CD4-positive, alpha-beta memory T cell (primary cell): ENCODE measurements at places on chromosomes 3 and 15. TPM values are rescaled to one million over a fixed set of nuclear protein-coding genes. Genes with fewer than 3 reads are reported as not detected.

- H3K36me3 ChIP-seq = no peaks in the 10 kb centered on the region
- H3K4me3 ChIP-seq = no peak overlapping the region
- H3K4me1 ChIP-seq = no peaks in the 10 kb centered on the region
- no peaks in the 10 kb centered on the region for H3K27me3 ChIP-seq
- H3K27ac ChIP-seq = no peak overlapping the region
- DNase-seq = no peak
Measured at GRCh38 chr3:14265246-14265962, 86.8 kb downstream of the LSM3 start.

- H3K36me3 ChIP-seq = no peaks in the 10 kb centered on the region
- no peaks in the 10 kb centered on the region for H3K4me1 ChIP-seq
- H3K27me3 ChIP-seq = no peaks in the 10 kb centered on the region
- H3K27ac ChIP-seq = no peak overlapping the region
- no peak for DNase-seq
- no peak overlapping the region for H3K4me3 ChIP-seq
Measured at GRCh38 chr3:36707623-36708409, 56.5 kb downstream of the DCLK3 start.

- no peak for DNase-seq
- H3K27me3 ChIP-seq = no peaks in the 10 kb centered on the region
- no peaks in the 10 kb centered on the region for H3K4me1 ChIP-seq
- H3K36me3 ChIP-seq = no peaks in the 10 kb centered on the region
- no peak overlapping the region for H3K4me3 ChIP-seq
Measured at GRCh38 chr3:179672918-179673317, 20.1 kb downstream of the USP13 start.

DNA sequence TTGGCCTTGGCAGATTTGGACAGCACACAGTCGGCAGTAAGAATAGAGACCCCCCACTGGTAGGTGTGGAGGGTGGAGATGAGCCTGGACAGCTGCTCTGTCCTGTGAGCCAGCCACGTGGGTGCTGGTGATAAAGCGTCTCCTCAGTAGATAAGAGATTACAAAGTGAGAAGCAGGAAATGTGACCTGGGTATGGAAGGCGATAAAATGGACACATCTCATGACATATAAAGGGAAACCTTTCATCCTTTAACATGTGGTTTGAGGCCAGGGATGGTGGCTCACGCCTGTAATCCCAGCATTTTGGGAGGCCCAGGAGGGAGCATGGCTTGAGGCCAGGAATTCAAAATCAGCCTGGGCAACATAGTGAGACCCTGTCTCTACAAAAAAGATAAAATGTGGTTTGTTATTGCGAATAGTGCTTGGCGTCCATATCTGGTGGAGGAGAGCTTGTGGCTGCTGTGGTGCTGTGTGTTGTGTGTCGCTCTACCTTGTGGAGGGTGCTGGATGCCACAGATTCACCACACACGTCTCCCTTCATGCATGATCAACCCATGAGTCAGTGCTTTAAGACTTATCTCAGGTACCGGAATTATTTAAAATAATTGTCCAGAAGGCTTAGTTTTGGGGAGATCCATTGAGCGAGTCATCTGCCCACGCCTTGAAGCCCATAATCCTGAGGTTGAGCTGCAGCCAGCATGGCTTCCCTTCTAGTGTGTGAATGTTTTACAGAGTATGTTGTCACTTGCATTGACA is 157.0 kb downstream of the GABRG3 start:
- no peak overlapping the region for H3K4me3 ChIP-seq
- no peak overlapping the region for H3K27ac ChIP-seq
- no peaks in the 10 kb centered on the region for H3K27me3 ChIP-seq

Gene ATP13A4
- total RNA-seq = 2.3 TPM

DNA sequence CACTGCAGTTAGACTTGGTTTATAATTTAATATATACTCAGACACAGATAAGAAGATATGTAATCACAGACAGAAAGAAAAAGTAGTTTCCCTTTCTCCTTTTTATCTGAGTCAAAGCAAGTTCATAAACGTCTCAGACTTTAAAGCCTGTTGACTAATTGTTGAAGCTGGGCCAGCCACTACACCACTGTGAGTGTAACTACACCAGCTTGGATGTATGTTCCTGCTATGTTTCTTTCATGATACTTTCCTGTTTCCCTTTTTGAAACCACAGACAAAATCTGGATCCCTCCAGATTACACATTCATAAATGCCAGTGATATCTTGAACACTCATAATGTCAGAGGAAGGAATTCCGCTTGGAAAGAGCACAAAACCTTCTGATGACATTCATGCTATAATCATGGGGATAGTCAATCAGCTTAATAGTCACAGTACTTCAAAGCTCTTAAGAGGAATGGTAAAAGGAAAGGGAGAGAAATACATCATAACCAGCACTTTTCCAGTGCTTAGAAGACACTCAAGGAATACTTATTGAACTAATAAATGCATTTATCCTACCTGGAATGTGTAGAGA is 32.0 kb downstream of the KCNMB2 start:
- H3K36me3 ChIP-seq = no peaks in the 10 kb centered on the region
- no peak overlapping the region for H3K4me3 ChIP-seq
- DNase-seq = no peak
- H3K4me1 ChIP-seq = no peaks in the 10 kb centered on the region
- H3K27ac ChIP-seq = no peak overlapping the region

DNA sequence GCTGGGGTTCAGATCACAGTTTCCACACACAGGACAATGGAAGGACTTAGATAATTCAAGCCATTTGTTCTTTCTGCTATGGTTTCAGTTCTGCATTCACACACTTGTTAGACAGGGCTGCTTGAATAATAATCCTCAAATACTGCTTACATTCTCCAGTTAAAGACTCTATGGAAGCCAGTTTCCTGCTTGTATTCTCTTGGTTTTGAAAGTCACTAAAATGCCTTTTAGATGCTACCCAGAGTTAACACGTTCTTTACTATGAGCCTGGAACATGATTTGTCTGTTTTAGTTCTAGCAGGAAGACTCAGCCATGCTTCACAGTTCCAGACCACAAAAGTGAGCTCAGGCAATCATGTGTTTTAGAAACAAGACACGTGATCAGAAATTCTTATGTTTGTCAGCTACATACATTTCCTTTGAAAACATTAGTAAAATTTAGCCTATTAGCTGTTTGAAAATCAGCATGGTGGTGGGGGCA is 152.4 kb downstream of the LEKR1 start:
- H3K36me3 ChIP-seq = no peaks in the 10 kb centered on the region
- peaks cover 3% of the 10 kb centered on the region for H3K4me1 ChIP-seq
- no peaks in the 10 kb centered on the region for H3K27me3 ChIP-seq
- no peak overlapping the region for H3K4me3 ChIP-seq
- DNase-seq = no peak

Gene STIMATE
- 58.6 TPM for total RNA-seq

DNA sequence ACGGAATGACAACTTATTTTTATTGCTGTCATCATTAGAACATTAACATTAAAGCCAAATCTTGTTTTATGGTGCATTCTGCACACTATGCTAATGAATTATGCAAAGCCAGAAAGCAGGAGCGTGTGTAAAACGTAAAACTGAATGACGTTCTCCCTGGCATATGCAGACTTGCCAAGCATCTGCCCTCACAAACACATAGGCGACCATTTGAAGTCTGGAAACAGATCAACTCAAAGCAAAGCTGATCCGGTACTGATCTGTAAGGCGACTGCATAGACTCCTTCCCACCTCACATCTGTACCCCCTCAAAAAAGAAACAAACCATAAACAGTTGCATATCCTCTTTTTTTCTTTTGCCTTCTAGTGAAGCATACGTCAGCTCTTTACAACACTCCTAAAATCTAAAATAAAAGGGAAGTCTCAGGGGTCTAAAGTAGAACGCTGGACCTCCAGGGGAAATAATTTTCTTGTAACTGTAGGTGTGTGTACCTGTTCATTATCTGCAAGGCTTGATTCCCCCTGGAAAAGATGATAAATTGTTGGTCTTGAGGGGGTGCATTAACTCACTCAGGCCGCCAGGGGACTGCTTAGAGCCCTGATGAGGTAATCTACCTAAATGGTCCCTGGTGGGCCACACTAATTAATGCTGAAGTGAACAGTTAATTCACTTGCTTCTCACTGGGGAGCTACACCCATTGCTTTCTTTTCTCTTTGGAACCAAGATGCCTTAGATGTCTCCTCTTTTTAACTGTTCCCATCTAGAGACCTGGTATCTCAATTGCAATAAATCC is 231.4 kb downstream of the CDIN1 start:
- no peak overlapping the region for H3K27ac ChIP-seq
- H3K36me3 ChIP-seq = no peaks in the 10 kb centered on the region
- DNase-seq = no peak
- H3K4me3 ChIP-seq = no peak overlapping the region
